ENCODE measurements at places on chromosomes 16 and 17. TPM values are rescaled to one million over a fixed set of nuclear protein-coding genes. Genes with fewer than 3 reads are reported as not detected.

HOXB4 gene
- total RNA-seq: 0.38 TPM

DNA sequence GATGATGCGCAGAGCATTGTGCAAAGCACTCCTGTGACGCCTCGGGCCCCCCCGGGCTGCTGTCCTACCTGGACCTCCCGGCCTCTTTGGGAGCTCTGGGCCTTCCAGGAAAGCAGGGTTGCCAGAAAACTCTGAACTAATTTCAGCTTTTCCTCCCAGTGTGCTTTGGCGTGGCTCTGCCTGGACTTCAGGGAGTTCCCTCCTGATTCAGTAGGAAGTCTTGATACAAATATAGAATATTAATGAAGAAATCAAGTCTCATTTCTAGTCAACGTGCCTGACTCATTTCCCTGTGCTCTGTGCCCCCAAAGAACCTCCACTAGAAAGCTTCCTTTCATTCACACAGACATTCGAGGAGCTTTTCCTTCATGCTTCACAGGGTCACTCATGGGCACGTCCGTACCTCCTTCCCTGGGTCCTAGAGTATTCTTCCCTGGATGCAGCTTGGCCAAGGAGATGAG is 84.0 kb upstream of the NOL11 start:
- peak; percentile 65 for DNase-seq

- no peak for DNase-seq
Observed at GRCh38 chr16:52572656-52573055, 25.7 kb upstream of the TOX3 start.

- no peak for DNase-seq
Observed at GRCh38 chr16:9546438-9546786, 455.0 kb downstream of the HAPSTR1 start.

- no peak for DNase-seq
Observed at GRCh38 chr17:70298929-70299531, 129.7 kb downstream of the KCNJ2 start.

SLC13A5 gene
- total RNA-seq: not detected

- no peak for DNase-seq
Observed at GRCh38 chr16:76854234-76854633, 336.8 kb upstream of the MON1B start.
